AG04450 (cell line): ENCODE measurements at places on chromosomes 3 and 15. TPM values are rescaled to one million over a fixed set of nuclear protein-coding genes. Genes with fewer than 3 reads are reported as not detected.

- DNase-seq, result no peak
These were observed 257.2 kb upstream of the NSMCE3 start for GRCh38 chr15:29526802-29527201.

USP19 gene
- polyA plus RNA-seq, result 33.3 and 37.7 TPM in 2 replicates

SMAD6 gene
- polyA plus RNA-seq, result 1.8 and 2.2 TPM in 2 replicates

GRCh38 chr15:86165265-86166211 lies 85.9 kb downstream of the AGBL1 start:
- DNase-seq, result no peak
